ENCODE measurements at places on chromosomes 6 and 20. TPM values are rescaled to one million over a fixed set of nuclear protein-coding genes. Genes with fewer than 3 reads are reported as not detected.

DNA sequence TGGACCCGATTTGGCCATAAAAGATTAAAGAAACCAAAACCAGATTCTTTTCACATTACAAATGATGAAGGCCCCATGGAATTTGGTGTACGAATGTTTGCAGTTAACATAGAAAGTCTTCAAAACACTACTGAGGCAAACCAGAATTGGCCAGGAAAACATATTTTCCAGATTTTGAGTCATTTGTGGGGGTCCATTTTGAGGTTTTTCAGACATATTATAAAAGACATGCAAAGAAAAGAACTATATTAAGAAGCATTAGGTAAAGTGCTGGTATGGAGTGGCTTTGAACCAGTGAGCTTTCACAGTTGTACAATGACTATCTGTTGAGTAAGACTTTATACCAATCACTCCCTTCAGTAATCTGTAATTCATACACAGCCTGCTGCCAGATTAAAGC is 168.9 kb upstream of the COL21A1 start:
- no peak for DNase-seq

DNA sequence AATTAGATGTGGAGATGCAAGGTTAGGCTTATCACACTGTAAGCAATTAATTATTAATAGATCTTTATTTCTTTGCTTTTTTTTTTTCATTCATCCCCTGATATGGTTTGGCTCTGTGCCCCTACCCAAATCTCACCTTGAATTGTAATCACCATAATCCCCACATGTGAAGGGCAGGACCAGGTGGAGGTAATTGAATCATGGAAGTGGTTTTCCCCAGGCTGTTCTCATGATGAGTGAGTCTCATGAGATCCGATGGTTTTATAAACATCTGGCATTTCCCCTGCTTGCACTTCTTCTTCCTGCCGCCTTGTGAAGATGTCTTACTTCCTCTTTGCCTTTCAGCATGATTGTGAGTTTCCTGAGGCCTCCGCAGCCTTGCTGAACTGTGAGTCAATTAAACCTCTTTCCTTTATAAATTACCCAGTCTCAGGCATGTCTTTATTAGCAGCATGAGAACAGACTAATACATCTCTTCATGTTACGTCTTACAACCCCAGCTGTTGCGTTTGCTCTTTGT is 333.8 kb downstream of the CDH26 start:
- DNase-seq = no peak

DNA sequence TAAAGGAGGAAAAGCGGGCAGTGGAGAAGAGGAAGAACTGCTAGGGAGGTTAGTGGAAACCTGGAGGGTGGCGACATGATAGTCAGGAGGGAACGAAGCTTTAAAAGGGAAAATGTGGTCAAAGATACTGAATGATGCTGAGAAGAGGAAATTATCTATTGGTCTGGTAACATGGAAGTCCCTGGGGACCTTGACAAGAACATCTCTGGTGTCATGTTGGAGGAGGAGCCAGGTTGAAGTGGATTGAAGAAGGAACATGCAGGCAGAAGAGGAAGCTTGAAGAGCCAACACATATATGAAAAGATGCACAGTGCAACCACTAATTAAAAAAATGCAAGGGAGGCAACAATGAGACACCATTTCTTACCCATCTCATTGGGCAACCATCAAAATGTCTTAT is 251.9 kb upstream of the RNF24 start:
- DNase-seq = no peak

Gene EFCAB8
- total RNA-seq = not detected

Gene RAET1E
- 1.0 TPM for total RNA-seq

Gene TRPC4AP
- 48.6 TPM for total RNA-seq
